Activated naive CD8-positive, alpha-beta T cell treated with anti-CD3 and anti-CD28 coated beads for 36 hours (primary cell): ENCODE measurements at places on chromosomes 11 and 22. TPM values are rescaled to one million over a fixed set of nuclear protein-coding genes. Genes with fewer than 3 reads are reported as not detected.

DNA sequence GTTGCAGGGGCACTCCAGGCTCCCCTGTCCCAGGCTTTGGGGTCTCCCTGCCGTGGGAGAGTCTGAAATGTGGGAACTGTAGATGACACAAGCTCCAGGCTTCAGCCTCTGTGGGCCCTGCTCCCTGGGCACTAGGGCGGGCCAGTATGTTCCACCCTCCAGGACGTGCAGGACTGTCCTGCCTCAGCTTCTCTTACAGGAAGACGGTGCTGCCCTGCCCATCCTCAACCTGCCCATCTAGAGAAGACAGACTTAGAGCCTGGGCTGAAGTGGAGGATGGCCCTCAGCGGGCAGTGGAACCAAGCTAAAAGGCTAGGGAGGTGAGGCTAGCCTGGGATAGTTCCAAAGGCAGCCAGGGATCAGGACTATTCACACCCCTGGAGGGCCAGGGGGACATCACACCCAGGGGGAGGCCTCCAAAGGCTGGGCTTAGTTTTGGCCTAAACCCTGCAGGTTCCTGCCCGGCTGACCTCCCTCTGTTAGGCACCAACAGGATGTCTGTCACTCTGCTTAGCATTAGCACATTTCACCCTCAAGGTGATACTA, 4.0 kb upstream of the CERK start:
- no peak for DNase-seq

GRCh38 chr11:115334932-115335788, 169.1 kb downstream of the CADM1 start:
- no peak for DNase-seq

GRCh38 chr11:130769782-130770535, 146.3 kb downstream of the SNX19 start:
- no peak for DNase-seq

The KRTAP5-10 gene
- not detected for total RNA-seq

DNA sequence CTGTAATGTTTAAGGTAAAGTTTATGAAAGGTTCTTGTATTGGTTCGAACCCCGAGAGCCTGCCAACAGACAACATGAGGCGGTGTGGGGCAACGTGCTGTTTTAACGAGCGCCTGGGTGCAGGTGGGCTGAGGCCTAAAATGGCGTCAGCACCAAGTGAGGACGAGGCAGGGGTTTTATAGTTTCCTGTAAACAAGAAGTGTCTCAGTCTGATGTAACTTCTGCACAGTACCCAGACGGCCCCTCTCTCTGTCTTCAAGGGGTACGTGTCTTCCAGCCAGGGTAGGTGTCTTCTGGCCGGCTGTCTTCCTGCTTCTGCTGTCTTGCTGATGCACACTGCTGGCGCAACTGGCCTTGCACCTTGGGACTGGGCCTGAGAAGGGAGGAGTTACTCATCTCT, 2.7 kb downstream of the PPFIBP2 start:
- peak; percentile 18 for DNase-seq
